Mucosa of gallbladder (tissue), 1 donor: ENCODE measurements at places on chromosomes 5 and 9. TPM values are rescaled to one million over a fixed set of nuclear protein-coding genes. Genes with fewer than 3 reads are reported as not detected.

GRCh38 chr9:116154334-116154975 lies 864 bp downstream of the PAPPA start:
- no peak for DNase-seq

- DNase-seq, result no peak
Measured at GRCh38 chr5:51043745-51044144, 339.5 kb upstream of the ISL1 start.

GRCh38 chr5:101174981-101175380 lies 271.9 kb upstream of the ST8SIA4 start:
- DNase-seq, result no peak

DNA sequence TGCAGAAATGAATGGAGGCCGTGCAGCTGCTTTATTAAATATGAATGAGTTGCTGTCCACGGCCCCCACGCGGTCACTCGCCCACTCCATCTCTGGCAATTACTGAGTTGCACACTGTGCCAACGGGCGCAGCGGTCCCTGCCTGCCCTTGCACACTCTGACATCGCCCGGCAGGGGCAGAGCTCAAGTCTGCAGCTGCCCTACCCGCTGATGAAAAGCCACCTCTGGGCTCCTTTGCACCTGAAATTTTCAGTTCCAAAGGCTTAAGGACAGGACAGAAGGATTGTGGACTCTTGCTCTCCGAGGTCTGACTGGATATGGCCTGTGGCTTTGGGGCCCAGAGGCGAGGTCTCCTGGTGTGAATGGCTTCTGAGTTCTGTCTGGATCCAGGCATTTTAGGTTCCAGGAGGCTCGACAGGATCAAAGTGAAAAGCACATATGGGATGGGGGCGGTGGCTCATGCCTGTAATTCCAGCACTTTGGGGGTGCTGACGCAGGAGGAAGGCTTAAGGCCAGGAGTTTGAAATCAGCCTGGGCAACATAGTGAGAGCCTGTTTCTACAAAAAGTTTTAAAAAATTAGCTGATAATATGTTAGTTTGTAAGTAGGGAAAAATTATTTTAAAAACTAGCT lies 201.8 kb downstream of the PAX5 start:
- no peak for DNase-seq

- DNase-seq, result no peak
Measured at GRCh38 chr5:115394531-115394930, 98.1 kb upstream of the CCDC112 start.

- no peak for DNase-seq
Measured at GRCh38 chr5:175381130-175381529, 62.9 kb downstream of the DRD1 start.

DNA sequence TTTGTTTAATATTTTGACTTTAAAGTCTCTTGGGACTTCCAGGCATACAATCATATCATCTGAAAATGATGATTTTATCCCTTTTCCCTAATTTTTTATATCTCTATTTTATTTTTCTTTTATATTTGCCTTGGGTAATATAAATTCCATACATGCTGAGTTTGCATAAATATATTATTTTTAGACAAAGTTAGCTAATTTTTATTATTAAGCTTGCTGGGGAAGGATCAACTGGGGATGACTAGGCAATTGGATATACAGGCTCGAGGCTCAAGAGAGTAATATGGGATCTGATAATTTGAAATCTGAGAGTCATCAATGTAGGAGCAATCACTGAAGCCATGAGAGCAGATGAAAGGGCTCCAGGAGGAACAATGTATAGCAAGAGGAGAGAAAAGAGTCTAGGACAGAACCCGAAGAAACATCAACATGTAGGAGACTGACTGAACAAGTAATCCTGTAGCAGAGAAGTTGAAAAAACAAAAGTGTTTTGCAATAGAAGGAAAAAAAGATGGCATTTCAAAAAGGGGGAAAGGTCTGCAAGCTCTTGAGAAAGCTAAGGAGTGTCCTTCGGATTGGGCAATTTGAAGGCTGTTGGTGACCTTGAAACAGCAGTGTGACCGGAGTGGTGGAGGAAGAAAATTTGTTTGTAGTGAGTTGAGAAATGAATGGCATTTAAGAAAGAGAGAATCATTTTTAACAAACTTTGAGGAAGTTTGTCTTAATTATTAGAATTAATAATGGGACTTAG lies 17.0 kb upstream of the RHOBTB3 start:
- no peak for DNase-seq

- DNase-seq, result no peak
Measured at GRCh38 chr5:135487037-135487395, 34.9 kb upstream of the TIFAB start.

DNA sequence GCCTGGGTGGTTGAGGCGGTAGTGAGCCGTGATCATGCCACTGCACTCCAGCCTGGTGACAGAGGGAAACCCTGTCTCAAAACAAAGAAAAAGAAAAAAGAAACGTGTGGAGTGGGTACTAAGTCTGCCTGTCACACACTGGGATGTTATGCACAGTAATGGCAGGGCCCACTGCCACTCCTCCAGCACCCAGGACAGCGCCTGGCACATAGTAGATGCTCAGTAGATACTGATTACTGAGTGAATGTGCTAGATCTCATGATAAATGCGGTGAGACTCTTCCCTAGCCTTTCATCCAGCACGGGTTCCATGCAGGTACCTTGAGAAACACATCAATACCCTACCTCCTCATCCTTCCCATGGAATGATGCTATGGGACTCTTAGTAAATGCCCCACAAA lies 87.4 kb upstream of the HSPA9 start:
- no peak for DNase-seq

GRCh38 chr5:154986151-154986550 lies 27.4 kb upstream of the KIF4B start:
- DNase-seq, result no peak

DNA sequence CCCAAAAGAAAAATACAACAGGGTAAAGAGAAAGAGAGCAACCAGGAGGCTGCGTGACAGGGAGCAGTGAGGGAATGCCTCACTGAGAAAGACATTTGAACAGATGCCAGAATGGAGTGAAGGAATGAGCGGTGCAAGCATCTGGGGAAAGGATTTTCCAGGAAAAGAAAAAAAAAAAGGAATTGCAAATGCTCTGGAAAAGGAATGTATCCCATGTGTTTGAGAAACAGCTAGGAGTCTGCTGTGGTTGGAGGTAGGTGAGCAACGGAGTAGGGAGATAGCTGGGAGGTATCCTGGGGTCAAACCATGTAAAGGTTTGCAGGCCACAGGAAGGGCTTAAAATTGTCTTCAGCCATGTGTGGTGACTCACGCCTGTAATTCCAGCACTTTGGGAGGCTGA lies 23.6 kb upstream of the CEMIP2 start:
- DNase-seq, result no peak

DNA sequence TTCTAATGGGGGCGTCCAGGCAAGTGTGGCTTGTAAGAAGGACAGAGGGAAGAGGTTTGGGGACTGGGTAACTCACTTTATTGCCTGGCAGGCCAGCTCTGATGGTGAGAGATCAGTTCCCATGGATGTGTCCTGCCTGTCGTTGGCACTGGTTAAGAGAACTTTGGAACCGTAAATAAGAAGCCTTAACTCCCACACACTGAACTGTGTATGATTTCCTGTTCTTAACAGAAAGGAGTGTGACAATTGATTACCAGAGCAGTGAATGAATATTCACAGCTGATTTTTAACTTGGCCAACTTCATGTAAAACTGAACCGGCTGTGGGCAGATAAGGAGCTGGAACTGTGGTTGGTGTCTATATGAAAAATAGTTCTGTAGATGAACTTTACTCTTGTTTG lies 63.2 kb downstream of the MEGF10 start:
- peak; percentile 16 for DNase-seq

DNA sequence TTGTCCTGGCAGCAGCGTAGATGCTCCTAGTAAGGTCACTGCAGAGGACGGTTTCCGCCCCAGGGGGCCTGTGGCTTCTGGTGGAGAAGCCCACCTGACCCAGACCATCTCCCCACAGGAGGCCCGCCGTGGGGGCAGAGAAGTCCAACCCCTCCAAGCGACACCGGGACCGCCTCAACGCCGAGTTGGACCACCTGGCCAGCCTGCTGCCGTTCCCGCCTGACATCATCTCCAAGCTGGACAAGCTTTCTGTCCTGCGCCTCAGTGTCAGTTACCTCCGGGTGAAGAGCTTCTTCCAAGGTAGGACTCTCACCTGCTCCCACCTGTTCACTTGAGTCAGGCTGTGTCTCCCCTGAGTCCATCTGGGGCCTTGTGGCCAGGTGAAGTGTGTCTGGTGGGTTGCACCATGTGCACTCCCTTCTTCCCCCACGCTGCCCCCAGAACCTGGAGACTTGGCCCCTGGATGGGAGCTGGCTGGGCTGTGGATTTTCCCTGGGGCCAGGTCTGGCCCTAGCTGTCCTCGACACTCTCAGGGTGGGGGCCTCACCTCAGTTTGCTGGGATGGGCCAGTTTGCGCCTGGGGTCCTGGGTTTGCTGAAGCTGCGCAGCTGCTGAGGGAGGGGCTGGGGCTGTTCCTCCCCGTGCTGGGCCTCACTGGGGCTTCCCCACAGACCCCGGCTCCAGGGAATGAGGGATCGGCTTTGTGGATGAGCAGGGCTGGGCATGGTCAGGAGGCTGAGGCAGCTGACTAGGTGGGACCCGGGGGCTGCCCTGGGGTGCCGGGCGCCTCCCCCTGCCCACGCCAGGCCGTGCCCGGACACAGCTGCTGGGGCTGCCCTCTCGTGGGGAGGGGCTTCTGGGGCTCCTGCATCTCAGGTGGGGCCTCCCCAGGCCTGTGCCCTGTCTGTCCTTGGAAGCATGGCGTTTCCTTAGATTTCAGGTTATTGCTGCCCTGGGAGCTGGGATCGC lies 32.4 kb downstream of the AHRR start:
- peak; percentile 5 for DNase-seq

DNA sequence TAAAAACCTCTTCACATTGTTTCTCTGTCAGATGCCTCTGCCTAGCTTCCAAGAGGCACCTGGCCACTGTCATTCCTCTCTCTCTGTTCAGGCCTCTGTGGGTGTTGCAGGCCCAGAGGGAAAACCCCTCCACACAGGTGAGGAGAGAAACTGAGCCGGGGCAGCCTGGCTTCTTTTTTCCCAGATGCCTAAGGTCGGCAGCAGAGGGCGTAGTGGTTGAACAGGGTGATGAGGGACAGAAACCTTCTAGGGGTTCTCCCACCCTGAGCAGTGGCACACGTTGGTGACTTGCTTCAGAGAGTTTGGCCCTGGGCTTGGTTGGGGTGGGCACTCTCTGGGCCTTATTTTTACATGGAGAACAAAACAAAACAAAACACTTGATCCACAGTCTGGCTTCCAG lies 12.2 kb downstream of the IL9 start:
- DNase-seq, result no peak

DNA sequence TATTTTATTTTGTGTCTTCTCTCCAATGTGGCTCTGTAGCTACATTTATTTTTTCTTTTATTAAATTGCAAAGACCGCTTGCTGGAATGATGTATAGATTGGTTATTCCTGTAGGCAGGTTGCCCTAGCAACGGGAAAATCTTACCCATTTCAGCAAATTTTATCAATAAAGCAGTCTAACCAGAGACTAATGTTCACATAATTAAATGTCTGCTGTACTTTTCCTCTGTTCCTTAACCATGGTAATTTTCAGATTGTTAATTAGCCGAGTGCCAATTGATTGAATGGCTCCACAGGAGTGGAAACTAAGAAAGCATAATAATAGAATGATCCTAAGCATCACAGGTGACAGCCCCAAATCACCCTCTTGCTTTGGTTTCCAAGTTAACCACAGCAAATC lies 134.8 kb downstream of the BASP1 start:
- DNase-seq, result no peak

DNA sequence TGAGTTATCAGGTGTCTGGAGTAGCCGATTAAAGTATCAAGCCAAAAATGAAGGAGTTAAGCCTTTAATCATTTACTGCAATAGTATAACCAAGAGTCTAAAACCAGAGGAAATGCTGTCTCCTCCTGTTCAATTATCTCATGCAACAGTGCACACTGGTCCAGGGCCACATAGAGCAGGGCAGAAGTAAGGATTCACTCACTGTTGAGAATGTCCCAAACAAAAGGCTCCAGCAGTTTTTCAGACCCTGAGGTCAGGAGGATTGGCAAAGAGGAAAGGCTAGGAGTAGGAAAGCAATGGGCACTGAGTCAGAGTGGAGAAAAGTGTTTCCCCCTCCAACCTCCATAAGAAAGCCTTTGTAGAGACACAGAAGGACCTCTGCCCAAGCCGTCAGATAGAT lies 168.2 kb downstream of the RNF180 start:
- no peak for DNase-seq

DNA sequence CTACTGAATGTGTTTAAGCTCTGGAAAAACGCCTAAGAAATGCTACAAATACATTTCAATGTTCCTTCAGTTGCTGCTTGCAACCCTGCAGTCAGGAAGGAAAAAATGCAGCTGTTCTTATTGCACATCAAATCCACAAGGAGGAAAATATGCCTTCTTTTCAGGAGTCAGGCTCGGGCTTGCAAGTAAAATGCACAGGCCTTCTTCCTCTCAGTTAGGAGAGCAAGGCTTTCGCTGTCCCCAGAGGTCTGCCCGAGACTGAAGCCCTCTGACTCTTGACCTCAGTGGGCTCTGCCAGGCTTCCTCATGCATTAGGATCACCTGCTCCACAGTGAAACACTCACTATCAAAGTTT lies 899 bp upstream of the SHC3 start:
- DNase-seq, result no peak

DNA sequence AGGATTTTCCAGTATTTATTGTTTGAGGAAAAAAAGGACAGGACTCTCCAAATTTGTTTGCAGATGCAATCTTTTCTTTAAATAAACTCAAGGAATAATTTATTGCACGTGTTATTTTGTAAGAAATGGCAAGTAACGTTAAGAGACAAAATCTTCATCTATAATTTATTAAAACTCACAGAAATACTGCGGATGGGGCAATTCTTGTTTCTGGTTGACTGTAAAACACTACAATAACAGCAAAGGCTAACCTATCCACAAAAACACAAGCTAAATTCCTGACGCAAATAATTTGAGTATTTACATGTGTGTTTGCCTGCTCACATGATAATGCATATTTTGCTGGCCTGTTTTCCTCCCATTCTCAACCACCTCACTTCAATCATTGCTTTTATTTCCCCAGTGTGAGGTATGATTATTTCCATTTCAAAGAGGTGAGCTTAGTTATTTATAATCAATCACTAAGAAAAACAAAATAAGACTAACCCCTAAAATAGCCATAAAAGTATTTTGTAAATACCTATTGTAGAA lies 619.4 kb downstream of the PDE4D start:
- no peak for DNase-seq

GRCh38 chr5:156799171-156799570 lies 50.9 kb upstream of the PPP1R2B start:
- DNase-seq, result no peak

DNA sequence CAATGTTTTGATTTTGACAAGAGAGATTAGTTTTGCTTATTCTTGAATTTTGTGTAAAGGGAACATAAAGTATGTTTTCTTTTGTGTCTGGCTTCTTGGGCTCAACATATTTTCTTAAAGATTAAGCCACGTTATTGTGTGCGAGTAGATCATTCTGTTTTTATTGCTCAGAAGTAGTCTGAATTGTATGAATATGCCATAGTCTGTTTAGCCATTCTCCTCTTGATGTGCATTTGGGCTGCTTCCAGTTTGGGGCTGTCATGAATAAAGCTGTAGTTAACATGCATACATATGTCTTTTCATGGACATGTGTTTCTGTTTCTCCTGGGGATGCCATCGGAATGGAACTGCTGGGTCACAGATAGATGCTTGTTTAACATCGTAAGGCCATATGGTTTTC lies 198.9 kb downstream of the FANCC start:
- no peak for DNase-seq

The MAMDC2 gene
- total RNA-seq, result 38.9 TPM

The RNF183 gene
- 5.3 TPM for total RNA-seq

The DRD1 gene
- total RNA-seq, result 0.81 TPM

The EIF4E1B gene
- not detected for total RNA-seq

The BAAT gene
- 117 TPM for total RNA-seq

The GKAP1 gene
- 14.0 TPM for total RNA-seq

The OTULINL gene
- 9.9 TPM for total RNA-seq

The TSLP gene
- 4.1 TPM for total RNA-seq

The ACTL7B gene
- total RNA-seq, result not detected

The ECM2 gene
- total RNA-seq, result 8.2 TPM

The HSPB3 gene
- 0.46 TPM for total RNA-seq
